ENCODE measurements at places on chromosomes 11 and 22. TPM values are rescaled to one million over a fixed set of nuclear protein-coding genes. Genes with fewer than 3 reads are reported as not detected.

Gene PATE4
- not detected for total RNA-seq

Gene TTC9C
- total RNA-seq = 25.2 TPM

Gene RASL10A
- total RNA-seq = not detected

Gene CLDN5
- total RNA-seq = 52.7 TPM

Gene HBG1
- 510 TPM for total RNA-seq

Gene RAB36
- total RNA-seq = 6.8 TPM

Gene C22orf15
- total RNA-seq = not detected

Gene B4GALNT4
- total RNA-seq = 59.2 TPM

Gene CCDC87
- total RNA-seq = 0.82 TPM

Gene OR8H1
- not detected for total RNA-seq

Gene C1QTNF4
- 17.7 TPM for total RNA-seq

Gene RIBC2
- total RNA-seq = 1.9 TPM

Gene LDHAL6A
- 0.54 TPM for total RNA-seq

Gene UCP3
- 3.5 TPM for total RNA-seq

Gene OR52R1
- not detected for total RNA-seq

Gene INS
- total RNA-seq = not detected

Gene MAPK12
- 6.1 TPM for total RNA-seq
